ENCODE measurements at places on chromosomes 5 and 9.

DNA sequence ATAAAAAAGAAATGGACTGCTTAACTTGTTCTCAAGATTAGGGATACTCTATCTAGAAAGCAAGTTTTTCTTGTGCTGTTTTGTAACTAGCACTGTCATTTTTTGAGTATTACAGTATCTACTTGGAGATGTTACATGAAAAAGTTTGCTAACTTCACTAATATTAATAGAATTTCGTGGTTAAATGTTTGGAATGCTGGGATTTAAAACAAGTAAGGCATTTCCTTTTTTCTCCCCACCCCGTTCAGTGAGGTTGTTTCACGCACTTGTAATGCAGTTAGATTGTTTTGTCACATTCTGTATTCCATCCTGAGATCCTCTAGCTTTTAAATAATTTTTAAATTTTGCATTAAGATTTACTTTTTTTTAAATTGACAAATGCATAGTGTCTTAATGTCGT, 20.0 kb upstream of the TEK start:
- DNase-seq, result no peak

DNA sequence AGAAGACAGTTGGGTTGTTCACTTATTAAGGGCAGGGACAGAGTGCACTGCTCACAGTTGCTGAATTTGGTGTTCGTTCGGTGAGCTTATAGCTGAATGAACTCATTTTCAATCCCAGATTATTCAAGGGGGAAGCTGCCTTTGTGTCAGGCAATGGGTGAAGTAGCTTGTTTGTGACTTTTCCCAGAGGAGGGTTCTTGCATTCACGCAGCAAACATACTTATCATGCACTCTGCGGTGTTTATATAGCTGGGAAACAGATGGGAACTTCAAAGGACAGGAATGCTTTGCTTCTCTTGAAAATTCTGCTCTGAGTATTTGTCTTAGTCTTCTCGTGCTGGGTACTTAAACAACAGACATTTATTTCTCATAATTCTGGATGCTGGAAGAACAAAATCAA, 64.7 kb upstream of the ABCA1 start:
- DNase-seq, result no peak

DNA sequence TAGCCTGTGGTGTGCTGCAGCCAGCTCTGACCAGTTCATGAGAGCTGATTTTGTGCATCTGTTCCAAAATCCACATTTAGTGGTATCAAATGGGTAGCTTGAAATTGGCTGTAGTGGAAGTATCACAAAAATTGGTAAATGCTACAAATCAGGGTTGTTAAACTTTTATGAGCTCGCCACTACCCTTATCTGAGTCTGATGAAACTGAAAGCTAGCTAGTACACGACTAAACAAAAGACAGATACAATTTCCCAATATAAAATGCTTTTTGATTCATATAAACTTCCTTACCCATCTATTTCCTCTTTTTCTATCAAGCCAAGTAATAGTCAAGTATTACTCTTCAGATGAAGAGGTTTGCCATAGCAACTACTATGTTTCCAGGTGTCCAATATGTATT, 392.0 kb downstream of the TMEM161B start:
- no peak for DNase-seq

GRCh38 chr9:72588336-72588735, 66.9 kb downstream of the TMC1 start:
- DNase-seq, result no peak

GRCh38 chr5:122816756-122817155, 28.7 kb upstream of the SNX24 start:
- DNase-seq, result no peak

GRCh38 chr5:140794595-140795258, at the start of gene PCDHA2:
PCDHA2 (plus strand) TSS chr5:140794852.
- DNase-seq, result no peak

- no peak for DNase-seq
These were observed 73.1 kb downstream of the COL15A1 start for GRCh38 chr9:99016681-99017387.

DNA sequence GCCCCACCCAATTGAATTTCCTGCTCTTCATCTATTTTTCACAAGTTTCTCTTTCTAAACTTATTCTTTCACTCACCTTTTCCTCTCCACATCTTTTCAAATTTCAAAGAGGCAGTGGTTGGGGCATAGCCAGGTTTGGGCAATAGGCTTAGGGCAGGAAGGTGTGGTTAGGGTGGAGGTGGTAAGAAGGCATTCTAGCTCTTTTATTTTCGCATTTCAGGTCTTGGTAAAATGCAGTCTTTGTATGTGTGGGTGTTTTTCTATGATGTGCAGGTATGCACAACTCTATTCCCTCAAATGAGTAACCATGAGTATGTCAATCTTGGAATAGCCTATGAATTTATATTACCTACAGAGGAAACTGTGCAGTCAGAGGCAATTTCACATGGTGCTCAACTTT, 129.8 kb upstream of the IFNE start:
- no peak for DNase-seq

DNA sequence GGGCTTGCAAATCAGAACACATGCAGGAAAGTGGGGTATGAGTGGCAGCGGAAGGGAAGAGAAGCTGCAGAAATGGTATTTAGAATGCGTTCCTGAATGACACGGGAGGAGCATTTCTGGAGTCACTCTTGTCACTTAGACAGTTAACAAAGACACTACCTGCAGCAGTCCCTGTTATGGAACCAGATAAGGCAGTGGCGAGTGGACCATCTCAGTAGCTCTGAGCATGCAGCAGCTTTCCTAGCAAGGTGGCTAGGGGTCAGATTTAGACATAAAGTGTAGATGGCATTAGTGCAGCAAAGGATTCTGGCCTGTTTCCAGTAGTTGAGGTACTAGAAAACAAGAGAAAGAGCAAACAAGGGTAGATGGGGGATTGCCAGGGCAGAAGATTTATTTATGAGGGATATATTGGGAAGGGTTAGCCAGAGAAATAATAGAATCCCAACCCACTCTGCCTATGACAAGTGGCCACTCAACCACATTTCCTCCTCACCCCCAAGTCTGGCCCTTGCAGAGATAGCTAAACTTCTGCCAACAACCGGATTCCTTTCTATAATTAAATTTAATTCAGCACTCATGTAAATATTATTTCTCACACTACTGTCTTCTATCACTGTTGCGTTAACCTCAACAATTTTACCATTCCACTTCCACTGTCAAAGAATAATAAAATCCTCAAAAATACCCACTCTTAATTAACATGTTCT, 201.6 kb downstream of the DCP2 start:
- no peak for DNase-seq

DNA sequence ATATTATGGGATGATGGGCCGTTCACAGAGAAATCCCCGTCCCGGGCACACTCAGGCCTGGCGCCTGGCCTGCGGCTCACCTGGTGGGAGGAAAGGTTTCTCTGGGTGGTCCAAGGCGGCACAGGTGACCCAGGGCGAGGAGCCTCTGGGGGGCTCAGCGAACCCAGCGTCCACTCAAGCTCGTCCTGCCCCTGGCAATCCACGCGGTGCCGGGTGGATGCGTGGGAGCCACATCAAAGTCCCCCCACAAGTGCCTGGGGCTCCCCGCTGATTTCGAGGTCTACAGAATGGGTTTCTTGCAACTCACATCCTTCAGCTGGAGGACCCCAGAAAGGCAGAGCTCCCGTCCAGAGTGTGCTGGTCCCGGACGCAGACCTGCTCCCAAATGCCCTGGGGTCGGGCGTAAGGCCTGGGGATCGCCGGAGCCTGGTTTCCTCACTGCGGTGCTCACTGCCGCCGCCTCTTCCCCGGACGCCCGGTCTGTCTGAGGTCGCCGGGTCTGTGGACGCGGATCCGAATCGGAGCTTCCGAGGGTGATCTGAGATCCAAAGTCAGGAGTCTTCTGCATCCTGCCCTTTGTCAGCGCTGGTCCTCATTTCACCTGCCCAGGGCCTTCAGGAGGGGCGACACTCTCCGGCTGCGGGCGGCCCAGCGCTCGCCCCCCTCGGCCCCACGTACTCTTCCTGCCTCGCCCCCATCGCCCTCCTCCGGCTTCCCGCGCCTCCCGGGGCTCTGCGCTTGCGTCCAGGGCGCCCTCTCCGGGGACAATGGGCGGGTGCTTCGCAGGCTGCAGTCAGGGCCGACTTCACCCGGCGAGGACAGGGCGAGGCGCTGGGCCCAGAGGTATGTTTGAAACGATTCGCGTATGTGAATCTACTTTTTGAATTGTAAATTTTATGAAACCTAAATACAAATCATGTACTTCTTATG, 20.0 kb upstream of the RUFY1 start:
- DNase-seq, result no peak

- DNase-seq, result no peak
These were observed 228.5 kb downstream of the COMMD10 start for GRCh38 chr5:116313366-116313765.

- no peak for DNase-seq
These were observed 18.0 kb downstream of the RXRA start for GRCh38 chr9:134344068-134344799.

GRCh38 chr9:2085716-2086115, 70.6 kb downstream of the SMARCA2 start:
- no peak for DNase-seq

GRCh38 chr5:139064613-139065012, 133.6 kb downstream of the SIL1 start:
- no peak for DNase-seq

DNA sequence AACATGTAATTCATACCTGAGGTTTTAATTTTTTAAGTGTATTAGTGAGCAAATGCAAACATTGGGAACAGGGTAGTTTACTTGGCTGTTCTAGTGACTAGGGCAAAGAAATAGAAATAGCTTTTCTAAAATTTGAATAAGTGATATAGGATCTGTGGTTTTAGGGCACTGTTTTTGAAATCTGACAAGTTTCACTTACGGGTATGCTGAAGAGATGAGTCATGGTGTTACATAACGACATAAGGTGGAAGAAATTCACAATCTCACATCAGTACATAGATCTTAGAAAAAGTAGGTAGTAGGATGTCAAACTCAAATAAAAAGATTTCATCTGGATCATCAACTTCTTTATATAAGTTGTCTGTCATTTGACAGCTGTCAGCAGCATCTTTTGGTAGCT, 772.3 kb downstream of the MAT2B start:
- no peak for DNase-seq

DNA sequence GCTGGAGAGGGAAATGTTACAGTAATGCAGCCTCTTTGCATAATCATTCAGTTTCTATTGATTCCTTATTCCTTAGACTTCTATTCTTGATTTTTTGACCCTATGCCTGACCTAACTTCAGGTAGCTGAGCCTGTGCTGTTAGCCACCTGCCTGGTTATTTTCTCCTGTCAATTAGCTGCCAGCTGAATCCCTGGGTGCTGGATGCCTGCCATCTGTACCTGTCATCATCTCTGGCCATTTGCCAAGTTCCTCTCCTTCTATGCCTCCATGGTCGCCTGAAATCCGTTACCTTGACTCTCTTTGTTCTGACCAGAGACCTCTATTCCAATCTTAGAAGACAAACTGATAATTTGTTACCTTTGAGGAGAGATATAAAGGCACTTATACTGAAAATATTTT, 178.3 kb downstream of the CAVIN4 start:
- no peak for DNase-seq

- no peak for DNase-seq
These were observed 2.2 kb upstream of the ALDOB start for GRCh38 chr9:101437806-101438232.

DNA sequence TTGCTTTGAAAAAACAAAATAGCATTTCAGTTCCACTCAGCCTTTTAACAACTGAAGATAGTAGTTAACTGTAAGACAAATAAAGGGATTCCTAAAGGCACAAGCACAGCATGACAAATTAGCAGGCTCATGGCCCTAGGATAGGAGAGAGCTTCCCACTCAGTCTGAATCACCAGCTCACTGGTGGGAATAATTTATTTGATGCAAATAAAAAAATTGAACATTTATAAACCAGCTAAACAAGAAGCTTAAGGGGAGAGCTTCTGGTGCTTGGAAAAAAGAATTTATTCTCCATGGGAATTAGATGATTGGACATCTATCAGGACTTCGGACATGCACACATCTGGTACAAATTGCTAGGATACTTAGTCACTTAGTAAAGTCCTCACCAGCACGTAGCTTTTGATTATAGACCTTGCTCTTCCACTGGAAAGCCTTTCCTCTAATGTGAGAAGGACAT, 294.1 kb upstream of the TNC start:
- DNase-seq, result no peak

DNA sequence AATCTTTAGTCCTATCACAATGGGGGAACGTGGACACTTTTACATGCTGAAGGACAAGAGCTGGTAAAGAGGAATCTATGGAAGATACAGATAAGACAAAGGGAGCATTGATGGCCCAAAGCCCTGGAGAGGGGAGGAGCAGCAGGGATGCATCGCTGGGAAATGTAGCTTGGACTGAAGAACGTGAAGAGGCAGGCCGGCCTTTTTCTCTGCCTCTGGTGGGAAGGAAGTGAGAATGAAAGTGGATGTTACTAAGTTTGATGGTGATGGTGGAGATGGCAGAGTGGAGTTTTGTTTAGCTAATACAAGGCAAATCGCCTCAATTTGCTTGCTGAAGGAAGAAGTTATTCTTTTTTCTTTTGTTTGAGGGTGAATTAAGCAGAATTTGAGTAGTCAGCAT, 124.6 kb upstream of the TAF11L2 start:
- DNase-seq, result no peak

- DNase-seq, result no peak
These were observed 10.2 kb upstream of the SEC16A start for GRCh38 chr9:136492978-136493522.

- no peak for DNase-seq
These were observed 7.9 kb upstream of the FIBCD1 start for GRCh38 chr9:130946766-130947617.

DNA sequence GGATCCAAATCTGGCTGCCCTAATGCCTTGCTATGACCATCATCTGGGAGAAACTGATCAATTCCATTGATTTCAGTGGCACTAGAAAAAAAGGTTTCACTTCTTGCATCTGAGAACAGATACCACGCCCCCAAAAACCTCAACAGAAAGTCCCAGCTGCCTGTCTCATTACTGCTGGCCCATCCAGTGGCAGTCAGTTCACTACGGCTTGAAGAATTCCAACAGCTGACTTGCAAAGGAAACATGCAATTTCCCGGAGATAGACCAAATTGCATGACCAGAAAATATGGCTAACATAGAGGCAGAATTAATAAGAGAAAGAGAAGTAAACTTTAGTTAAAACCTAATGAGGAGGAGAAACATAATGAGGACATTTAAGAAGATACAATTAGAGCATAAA, 48.6 kb downstream of the UGCG start:
- no peak for DNase-seq

DNA sequence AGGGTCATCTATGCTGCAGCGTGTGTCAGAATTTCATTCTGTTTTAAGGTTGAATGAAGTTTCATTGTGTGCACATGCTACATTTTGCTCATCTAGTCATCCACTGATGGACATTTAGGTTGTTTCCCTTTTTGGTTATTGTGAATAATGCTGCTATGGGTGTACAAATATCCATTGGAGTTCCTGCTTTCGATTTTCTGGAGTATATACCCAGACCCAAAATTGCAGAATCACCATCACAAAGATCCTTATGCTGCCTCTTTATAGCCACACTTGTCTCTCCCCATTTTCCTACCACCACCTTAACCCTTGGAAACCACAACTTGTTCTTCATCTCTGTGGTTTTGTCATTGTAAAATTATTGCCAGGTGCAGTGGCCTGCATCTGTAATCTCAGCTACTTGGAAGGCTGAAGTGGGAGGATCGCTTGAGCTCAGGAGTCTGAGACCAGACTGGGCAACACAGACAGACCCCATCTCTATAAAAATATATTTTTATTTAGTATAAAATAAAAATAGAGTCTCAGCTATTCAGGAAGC, 166.2 kb downstream of the HSD17B3 start:
- no peak for DNase-seq

GRCh38 chr9:117720066-117720465, 15.9 kb downstream of the TLR4 start:
- DNase-seq, result peak; percentile 56

- DNase-seq, result no peak
These were observed 9.2 kb downstream of the POC5 start for GRCh38 chr5:75707911-75708509.
